ENCODE measurements at places on chromosomes 2 and 18. TPM values are rescaled to one million over a fixed set of nuclear protein-coding genes. Genes with fewer than 3 reads are reported as not detected.

DNA sequence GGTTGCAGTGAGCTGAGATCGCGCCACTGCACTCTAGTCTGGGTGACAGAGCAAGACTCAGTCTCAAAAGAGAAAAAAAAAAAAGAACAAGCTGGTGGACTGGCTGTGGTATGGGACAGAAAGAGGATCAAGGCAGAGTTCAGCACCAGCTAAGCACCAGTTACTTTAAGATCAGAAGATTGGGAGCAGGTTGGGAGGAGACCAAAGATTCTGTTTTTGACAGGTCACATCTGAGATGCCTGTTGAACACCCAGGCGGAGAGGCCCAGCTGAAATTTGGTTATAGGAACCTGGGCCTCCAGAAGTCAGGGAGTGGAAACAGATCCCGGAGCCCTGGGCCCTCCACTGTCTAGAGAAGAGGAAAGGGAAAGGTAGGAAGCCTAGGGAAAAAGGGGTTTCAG is 53.2 kb upstream of the POMC start:
- DNase-seq = no peak

DNA sequence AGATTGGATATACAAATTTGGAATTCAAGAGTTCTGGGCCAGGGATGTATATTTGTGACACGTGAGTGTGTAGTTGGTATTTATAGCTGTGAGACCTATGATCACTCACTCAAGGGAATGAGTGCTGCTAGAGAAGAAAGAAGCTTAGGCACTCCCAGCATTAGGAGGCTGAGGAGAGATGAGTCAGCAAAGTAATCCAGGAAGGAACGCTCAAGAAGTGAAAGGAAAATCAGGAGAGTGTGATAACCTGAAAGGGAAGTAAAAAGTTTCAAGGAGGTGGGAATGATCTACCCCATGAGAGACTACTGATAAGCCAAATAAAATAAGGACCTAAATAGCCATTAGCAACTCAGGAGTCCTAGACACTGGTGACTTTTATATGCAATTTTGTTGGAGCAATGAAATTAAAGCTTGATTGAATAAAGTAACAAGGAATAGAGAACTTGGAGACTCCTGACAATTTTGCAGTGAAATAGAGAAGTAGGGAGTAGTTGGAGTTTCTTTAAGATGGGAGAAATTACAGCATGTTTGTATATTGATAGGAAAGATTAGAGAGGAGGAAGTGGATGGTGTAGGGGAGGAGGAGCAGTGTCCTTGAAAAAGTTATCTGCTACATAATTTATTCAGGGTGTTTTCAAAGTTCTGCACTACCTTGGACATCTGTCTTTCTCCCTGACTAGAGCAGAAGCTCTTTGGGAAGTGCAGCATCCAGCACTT is 89.9 kb downstream of the UBE2E3 start:
- DNase-seq = peak; percentile 76

- DNase-seq = no peak
These were observed 827.1 kb upstream of the FANCL start for GRCh38 chr2:59068255-59068654.

- DNase-seq = no peak
These were observed 30.0 kb upstream of the SLC3A1 start for GRCh38 chr2:44245083-44245861.

DNA sequence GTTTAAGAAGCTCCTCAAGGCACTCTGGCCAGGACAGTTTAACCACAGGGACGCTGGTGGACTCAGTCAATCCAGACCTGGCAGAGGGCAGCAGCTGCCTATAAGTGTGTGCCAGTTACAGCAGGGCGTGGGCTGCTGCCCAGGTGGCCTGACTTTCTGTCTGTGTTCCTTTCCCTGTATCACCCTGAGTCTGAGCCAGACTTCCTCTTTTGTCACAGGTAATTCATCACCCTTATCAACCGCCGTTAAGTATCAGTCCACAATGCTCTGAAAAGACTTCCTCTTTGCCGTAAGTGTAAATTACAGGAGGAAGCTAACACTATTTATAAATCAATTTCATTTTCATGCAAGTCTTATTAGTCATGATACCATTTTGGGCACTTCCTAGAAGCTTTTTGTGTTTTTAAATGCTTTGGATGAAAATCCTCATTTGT is 7.0 kb downstream of the LPIN1 start:
- no peak for DNase-seq

The GPBAR1 gene
- polyA plus RNA-seq = 0.13 TPM

The STEAP3 gene
- polyA plus RNA-seq = 43.9 TPM

The SRD5A2 gene
- polyA plus RNA-seq = not detected

The OSR1 gene
- 48.0 TPM for polyA plus RNA-seq

The TANC1 gene
- 10.2 TPM for polyA plus RNA-seq

The IL1F10 gene
- polyA plus RNA-seq = not detected

The DNAH7 gene
- 0.16 TPM for polyA plus RNA-seq
